ENCODE measurements at places on chromosomes 6 and 20. TPM values are rescaled to one million over a fixed set of nuclear protein-coding genes. Genes with fewer than 3 reads are reported as not detected.

Gene FAM209A
- not detected for total RNA-seq

Gene HRH3
- not detected for total RNA-seq

Gene SMOC2
- total RNA-seq, result not detected

Gene SMLR1
- not detected for total RNA-seq

Gene DLL1
- total RNA-seq, result 2.8 TPM

Gene FILIP1
- total RNA-seq, result 0.40 TPM

Gene SLC44A4
- not detected for total RNA-seq

Gene TCP11
- 0.06 TPM for total RNA-seq

Gene RUNX2
- total RNA-seq, result 11.8 TPM

Gene GSTA4
- total RNA-seq, result 17.4 TPM

All from Daoy (cell line).